ENCODE measurements at places on chromosomes 12 and 14.

- no peak for DNase-seq
Measured at GRCh38 chr14:74614508-74615495, 2.8 kb upstream of the LTBP2 start.

DNA sequence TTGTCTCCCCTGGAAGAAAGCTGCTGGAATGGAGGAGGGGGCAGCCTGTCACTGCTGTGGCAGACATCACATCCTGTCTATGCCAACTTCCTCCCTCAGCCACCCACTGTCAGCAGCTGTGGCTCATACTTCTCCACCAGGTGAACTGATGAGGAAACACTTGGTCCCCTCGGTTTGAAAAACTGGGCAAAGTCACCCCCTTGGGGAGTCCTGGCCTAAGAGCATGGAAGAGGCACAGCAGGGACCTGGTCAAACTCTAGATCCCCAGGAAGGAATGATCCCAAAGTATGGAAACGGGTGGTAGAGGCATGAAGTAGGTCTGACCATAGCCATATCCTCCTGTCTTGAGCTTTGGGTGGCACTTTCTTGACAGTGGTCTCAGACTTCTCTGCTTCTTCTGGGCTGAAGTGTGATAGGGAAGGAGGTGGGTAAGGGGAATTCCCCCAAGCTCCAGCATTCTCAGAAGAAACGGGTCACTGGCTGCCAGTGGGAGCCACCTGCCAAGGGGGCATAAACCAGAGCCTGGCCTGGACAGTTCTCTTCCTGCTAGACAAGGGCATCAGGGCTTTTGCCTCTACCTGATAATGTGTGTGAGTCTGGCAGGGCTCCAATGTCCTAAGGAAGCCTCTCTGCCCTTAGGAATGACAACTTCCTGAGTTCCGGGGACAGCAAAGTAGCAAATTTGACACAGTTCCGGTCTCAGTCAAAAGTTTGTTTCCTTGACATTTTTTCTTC lies 36.0 kb downstream of the FMNL3 start:
- DNase-seq: no peak

DNA sequence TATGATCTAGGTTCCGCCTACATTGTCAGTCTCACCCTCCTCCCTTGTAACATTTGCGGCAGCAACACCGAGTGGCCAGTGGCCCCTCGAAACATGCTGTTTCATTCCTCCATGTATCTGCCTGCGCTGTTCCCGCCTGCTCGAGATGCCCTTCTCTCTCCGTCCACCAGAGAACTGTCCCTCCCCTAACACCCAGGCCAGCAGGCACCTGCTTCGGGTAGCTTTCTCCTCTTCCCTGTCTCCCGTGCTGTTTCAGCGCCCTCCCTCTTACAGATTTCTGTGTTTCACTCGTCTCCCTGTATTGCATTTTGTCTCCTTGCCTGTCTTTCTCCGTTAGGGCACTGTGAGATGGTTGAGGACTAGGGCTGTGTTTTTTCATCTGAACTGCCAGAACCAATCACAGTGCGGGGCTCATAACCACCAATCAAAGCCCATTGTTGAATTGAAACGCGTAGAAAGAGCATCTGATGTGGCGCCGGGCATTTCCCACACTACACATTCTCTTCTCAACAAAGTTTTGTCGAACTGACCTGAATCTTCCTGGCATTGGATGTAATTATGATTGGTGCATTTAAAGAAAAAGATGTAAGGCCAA lies 40.9 kb upstream of the ELK3 start:
- no peak for DNase-seq

GRCh38 chr14:63777024-63777423 lies 49.2 kb upstream of the SGPP1 start:
- DNase-seq: no peak

DNA sequence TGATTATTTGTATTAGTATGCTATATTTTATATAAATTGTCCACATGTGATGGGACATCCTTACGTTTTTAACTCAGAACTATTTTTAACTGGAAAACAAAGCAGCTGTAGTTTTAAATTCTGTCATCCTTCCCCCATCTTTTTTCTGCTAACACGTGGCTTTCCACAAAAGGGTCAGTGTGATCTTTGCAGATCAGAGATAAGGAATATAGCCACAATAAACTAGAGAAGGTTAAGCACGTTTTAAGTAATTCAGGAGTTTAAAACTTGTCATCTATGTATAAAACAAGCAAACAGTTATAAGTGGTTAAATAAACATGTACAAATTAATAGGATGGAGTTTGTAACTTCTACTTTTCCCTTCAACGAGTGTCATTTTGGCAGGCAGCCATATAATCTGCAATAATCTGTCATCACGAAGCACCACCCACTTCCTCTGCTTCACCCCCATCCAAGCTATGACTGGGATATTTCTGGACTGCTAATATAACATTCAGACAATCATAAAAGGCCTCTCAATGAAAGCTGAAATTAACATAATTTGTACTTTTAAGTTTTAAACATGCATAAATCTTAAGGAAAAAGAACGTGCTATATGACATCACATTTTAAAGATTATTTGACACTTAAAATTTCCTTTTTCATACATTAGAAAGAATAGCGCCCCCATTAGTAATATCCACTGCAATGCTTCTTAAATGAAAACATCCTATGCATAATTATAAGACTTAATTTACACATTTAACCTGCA lies 15.3 kb downstream of the TAOK3 start:
- DNase-seq: no peak

- no peak for DNase-seq
Measured at GRCh38 chr12:84862186-84862585, 50.4 kb downstream of the SLC6A15 start.

- DNase-seq: no peak
Measured at GRCh38 chr14:103104654-103105452, 10.3 kb downstream of the EXOC3L4 start.

DNA sequence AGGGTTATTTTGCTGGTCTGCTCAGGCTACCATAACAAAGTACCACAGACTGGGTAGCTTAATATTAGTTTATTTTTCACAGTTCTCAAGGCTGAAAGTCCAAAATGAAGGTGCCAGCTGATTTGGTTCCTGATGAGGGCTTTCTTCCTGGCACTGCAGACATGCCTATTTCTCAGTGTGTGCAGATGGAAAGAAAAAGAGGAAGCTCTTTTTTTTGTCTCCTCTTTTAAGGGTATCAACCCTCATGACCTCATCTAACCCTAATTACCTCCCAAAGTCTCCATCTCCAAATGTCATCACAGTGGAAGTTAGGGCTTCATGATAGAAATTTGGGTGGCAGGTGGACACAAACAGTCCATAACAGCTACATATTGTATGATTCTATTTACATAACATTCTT lies 25.0 kb upstream of the POLR3B start:
- DNase-seq: no peak

DNA sequence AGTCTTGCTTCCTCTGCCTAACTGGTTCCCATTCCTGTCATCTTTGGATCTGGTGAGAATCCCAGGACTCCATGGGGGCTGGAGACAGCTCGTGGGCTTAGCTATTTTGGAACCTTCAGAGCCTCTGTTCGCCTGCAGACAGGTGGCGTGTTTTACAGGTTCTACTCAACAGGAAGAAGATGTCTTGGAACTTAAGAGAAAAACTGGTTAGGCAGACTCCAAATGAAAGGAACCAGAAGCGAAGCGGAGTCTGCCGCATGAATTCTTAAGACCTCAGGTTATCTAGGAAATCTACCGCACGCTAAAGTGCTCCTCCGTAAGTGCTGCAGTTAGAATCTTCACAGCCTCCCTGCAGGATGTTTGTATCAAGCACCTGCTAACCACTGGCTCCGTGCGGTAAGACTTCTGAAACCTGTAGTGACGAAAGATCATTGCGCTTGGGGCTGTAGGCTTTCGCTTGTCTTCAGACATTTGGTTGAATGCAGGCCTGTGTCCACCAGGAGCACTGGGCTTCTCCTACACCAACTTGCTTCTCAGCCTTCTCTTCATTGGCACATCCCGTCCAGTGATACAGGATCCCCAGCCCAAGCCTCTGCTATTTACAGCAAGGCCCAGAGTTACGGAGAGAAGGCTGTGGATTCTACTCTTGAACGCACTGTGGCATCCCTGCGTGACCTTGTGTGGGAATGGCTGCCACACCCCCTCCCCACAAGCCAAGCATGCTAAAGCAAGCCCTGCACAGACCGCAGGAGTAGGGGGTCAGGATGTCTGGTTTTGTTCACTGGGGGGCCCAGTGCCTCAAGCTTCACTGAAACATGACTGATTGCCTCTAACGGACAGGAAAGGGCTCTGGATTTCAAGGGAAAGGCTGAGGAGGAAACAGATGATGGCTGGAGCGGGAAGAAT lies 35.0 kb downstream of the ACADS start:
- DNase-seq: no peak

Data from neuronal stem cell (in vitro differentiated cells).